ENCODE measurements at places on chromosomes 4 and X.

DNA sequence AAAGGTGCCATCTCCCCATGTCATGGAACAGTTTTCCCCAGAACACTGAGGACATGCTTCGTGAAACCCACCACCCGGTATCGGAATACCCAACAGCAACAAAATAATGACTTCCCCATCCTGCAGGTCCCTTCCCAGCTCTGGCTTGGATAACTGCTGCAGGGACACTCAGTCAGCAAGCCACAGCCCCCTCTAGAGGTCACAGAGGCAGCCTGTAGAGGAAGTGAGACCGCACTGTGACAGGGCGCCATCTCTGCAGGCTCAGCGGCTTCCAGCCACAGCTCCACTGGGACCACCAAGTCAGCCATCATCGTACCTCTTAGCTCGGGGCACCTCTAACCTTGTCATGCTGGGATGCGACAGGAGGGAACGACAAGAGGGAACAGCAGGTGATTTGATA lies 315.9 kb downstream of the LDB2 start:
- no peak for DNase-seq

DNA sequence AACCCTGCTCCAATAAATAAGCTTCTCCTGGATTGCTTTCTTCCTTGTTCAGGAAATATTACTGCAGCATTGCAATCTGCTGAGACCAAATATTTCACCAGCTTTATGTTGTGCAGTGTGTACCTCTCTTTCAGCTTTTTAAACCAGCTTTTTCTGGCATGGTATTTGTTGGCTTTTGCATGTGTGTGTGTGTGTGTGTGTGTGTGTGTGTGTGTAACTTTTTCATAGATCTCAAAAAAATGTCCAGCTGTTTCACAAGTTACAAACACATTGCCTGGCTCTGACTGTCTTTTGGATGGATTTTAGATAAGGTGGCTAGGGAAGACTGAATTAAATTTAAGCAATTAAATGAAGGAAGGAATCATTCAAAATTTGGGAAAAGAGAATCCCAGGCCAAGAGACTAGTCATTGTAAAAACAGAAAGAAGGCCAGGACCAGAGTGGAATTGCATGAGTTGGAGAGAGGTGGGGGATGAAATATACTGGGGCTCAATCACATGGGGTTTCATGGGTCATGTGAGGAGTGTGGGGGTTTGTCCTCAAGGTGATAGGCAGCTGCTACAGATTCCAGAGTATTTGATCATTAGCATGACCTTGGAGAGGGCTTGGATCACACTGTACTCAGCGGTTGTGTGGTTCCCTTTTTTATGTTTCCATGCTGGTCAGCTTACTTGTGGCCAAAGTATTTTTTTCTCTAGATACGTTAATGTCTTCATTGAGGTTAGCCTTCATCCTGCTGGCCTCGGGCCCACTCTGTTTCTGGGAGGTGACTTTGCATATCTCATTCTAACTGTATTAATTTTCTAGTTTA lies 357.7 kb upstream of the BOD1L1 start:
- DNase-seq = no peak

DNA sequence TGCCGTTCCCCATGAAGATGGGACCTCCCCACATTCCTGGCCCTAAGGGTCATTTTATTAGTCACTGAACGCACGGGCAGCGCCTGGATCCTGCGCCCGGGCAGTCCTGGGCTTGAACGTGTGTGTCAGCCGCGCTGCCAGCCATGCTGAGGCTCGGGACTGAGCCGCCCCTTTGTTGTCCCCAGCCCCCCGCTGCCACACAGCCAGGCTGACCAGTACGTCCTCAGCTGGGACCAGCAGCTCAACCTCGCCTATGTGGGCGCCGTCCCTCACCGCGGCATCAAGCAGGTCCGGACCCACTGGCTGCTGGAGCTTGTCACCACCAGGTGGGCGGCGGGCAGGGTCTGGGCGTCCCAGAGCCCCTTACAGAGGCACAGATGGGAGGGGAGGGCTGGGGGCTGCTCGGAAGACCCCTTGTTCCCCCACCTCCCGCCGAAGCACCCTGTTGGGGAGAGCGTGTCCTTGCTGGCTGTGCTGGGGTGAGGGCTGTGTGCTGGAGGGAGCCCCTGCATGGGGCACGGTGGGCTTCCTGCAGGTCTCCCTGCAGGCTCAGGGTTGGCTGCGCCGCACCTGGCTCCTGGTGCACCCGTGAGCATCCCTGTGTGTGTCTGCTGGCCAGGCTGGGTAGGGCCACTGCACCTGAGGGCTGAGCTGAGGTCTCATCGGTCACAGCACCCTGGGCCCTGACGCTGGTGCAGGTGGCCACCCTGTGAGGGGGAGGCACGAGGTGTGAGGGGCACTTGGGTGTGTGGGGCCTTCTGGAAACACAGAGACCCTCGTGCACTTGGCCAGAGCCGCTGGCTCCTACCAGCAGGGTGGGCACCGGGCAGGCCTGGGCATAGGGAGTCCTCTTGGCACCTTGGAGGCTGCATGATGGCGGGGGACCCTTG lies 1.0 kb downstream of the IDUA start:
- DNase-seq = no peak

GRCh38 chrX:9033989-9034388 lies at the start of gene FAM9B:
Gene FAM9B, minus strand, starts transcription at chrX:9034127. Its CDS starts 1,141 bp downstream, at chrX:9032986.
- no peak for DNase-seq

- no peak for DNase-seq
Measured at GRCh38 chr4:38235354-38235753, 275.2 kb downstream of the PTTG2 start.

DNA sequence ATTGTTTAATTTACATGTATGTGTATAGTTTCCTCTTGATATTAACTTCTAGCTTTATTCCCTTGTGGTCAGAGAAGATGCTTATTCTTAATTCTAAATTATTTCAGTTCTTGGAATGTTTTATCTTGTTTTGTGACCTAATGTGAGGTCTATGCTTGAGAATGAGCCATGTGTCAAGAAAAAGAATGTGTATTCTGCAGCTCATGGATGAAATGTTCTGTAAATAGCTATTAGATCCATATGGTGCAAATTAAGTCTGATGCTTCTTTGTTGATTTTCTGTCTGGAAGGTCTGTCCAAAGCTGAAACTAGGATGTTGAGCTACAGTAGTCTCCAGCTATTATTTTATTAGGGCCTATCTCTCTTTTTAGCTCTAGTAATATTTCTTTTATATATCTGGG lies 187.3 kb upstream of the RASGEF1B start:
- DNase-seq = no peak

DNA sequence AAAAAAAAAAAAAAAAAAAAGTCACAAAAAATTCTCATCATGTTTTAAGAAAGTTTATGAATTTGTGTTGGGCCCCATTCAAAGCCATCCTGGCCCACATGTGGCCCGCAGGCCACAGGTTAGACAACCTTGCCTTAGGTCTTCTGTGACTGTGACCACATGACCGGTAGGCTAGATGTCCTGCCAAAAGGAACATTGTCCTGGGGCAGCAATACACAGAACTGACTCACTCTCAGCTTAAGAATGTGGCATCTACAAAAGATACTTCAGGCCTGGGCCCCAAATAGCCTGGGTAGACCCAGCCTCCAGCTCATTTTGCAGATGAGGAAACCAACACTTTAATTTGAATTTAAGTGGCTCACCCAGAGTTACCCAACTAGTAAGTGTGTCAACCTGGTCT lies 10.0 kb downstream of the AWAT2 start:
- DNase-seq = no peak

- DNase-seq = no peak
Measured at GRCh38 chrX:13835825-13836224, 18.9 kb upstream of the GPM6B start.

- no peak for DNase-seq
Measured at GRCh38 chr4:54378461-54378860, 149.4 kb downstream of the PDGFRA start.

- DNase-seq = no peak
Measured at GRCh38 chrX:30822764-30823163, 66.3 kb downstream of the TAB3 start.

GRCh38 chrX:124338733-124339514 lies 6.5 kb downstream of the TEX13D start:
- no peak for DNase-seq

- DNase-seq = no peak
Measured at GRCh38 chr4:72969976-72970375, 99.5 kb downstream of the COX18 start.

DNA sequence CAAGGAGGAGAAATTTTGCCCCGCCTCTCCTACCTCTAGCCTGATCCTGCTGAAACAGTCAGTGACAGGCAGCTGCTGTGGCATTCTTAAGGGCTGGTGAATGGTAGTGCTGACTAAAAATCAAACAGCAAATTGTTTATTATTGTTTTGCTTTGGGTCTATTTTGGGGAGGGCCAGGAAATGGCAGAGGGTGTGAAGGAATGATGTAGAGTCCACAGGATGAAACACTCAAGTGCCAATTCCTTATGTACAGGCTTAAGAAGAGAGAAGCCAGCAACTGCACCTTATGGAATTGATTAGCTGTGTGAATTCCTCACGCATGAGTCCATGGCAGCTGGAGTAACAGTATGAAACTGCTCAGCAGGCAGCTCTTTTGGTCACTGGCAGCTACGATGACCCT lies 39.7 kb downstream of the VEGFC start:
- DNase-seq = no peak

DNA sequence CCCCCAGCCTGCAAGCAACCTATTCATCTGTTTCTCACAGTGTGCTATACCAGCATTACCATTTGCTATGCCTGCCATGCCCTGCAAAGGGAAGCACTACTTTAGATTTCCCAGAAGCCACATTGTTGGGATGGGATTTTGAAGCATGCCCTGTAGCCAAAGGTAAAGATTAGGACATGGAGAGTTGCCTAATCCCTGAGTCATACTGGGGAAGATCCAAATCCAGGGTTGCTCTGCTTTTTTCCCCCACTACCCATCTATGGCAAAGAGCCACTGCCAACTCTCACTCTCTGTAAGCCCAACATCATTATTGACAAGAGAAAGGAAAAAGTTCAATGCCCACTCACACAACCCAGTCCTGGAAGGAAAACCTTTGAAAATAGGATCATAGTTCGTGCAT lies 36.7 kb upstream of the TMEM164 start:
- DNase-seq = no peak

GRCh38 chr4:87150498-87151261 lies 69.7 kb downstream of the KLHL8 start:
- DNase-seq = no peak

DNA sequence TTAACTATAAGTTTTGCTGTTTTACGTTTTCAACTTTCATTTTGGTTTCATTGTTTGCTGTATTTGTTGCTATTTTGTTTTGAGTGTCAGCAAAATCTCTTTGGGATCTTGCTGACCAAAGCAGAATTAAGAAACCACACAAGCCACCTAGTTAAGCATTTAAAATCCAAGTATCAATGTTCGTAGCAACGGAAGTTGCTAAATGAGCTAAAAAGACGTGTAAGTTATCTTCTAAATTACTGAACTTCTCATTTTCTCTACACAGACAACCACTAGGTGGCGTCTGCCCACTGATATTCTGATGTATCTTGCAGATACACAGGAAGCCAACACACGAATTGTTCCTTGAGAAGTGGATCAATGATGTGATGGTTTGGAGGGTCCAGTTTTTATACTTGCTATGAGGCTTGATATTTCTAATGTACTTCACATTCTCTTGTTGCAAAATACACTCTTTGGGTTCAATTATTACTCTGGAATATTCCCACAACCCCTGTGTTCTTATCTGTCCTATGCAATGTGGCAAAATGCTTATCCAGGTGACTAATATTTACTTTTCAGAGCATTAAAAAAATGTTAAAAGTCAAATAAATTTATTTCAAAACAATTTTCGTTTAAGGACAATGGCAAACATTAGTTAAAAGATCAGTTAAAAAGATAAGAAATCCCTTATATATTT lies 250.5 kb downstream of the TECRL start:
- no peak for DNase-seq

DNA sequence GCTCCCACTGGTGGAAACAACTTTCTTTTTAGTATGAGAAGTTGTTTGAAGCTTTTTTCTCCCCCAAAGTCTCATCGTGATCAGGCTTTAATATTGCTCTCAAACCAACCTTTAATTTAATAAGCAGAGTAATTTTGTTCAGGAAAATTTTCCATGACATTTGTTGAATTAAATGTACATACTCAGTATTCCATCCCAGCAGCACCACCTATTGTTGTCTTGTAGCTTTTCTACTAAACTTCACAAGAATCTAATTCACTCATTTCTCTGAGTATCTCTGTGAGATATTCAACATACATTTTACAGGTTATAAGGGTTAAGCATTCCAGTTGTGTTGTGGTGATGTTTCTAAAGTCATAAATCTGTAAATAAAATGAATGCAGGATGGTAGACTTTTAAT lies 218.3 kb upstream of the HAND2 start:
- no peak for DNase-seq

DNA sequence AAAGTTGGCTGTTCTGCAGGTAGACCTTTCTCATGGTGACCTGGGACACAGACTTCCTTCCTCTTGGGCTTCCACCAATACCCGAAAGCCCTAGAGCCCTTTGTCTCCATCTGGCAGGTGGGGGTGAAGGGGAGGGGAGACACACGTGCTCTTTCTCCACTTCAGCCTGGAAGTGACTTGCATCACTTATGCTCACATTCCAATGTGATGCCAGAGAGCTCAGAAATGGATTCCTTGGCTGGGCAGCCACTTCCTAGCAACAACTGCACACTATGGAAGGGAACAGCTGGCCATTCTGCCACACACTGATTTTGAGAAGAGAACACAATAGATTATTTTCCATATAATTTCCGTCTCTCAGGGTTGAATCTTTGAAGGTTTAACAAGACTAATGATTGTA lies 36.3 kb downstream of the C4orf51 start:
- DNase-seq = no peak

Data from activated T-helper 9 cell treated with anti-CD3 and anti-CD28 coated beads, Interleukin-2, amount 50 U/mL, for 16 hours (primary cell).